GM04504 (cell line): ENCODE measurements at places on chromosomes 5 and 9.

GRCh38 chr5:136040746-136041415, 12.1 kb downstream of the TGFBI start:
- DNase-seq, result no peak

DNA sequence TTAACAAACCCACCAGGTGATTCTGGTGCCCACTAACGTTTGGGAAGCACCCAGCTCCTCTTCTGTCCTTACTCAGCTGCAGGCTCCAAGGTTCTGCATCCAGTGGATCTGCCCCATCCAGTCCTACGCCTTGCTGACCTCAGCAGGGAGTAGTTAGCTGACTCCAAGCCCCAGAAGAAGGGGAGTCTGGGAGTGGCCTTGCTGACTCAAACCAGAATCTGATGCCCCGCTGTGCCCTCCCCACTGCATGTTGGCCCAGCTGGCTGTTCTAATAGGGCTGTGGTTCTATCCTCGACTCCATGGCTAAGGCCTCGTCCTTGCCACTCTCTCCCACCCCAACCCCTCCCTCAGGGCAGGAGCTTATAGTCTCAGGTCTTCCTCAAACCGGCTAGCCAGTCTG, 136.3 kb downstream of the TTLL11 start:
- DNase-seq, result no peak

- no peak for DNase-seq
Observed at GRCh38 chr9:70046274-70047070, 2.8 kb downstream of the MAMDC2 start.

- DNase-seq, result no peak
Observed at GRCh38 chr5:115838885-115839518, 2.4 kb downstream of the ATG12 start.
